Lung microvascular endothelial cell (primary cell): ENCODE measurements at places on chromosomes 1 and 21. TPM values are rescaled to one million over a fixed set of nuclear protein-coding genes. Genes with fewer than 3 reads are reported as not detected.

Gene VWA1
- 2.2 and 5.0 TPM in 2 replicates for total RNA-seq

- DNase-seq: no peak
Measured at GRCh38 chr1:185014941-185015340, 30.4 kb upstream of the RNF2 start.

DNA sequence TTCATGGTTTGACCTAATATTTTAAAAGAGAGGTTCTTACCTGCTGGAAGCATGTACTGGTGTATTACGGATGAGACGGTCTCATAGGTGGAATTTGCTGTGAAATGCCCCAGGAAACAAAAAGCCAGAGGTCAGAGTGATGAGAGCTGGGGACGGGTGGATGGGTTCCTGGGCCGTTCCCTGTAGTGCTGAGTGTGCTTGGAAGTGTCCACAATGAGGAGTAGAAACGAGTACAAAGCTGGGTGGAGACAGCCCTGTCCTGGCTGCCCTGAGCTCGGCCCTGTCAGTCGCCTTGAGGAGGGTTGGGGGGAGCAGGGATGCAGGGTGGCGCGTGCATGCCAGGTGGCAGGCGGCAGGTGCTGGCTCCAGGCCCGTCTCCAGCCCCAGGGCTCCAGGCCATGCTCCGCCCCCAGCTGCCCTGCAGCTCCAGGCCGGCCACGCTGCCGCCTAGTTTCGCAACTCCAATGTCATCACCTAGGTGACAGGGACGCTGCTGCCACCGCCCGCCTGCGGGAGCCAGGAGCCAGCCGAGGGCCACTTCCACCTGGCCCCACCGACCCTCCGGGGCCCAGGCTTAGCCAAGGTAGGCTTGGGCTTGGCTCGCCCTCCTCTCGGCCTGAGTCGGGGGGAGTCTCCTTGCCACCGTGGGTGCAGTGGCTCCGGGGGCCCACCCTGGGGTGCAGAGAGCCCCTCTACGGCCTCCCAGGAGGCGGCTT is 16.4 kb downstream of the TP73 start:
- DNase-seq: peak; percentile 84

GRCh38 chr1:86461482-86461881 is 7.2 kb upstream of the CLCA1 start:
- DNase-seq: no peak

DNA sequence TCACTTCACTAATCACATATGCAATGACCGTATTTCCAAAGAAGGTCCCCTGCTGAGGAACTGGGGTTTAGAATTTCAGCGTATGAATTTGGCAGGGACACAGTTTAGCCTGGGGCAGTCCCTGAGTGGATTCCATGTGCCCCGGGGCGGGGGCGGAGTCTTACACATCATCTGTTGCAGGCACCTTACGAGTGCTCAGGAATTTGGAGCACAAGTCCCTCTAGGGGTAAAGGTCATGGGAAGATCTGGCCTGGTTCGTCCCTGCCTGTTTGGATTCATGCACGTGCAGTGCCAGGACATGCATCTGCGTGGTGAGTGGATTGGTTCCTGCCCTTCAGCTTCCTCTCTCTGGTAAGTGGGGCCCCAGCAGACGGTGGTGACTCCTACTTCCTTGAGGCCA is 208.3 kb upstream of the C1orf174 start:
- no peak for DNase-seq

GRCh38 chr1:7104339-7104738 is 319.1 kb downstream of the CAMTA1 start:
- no peak for DNase-seq

Gene SIKE1
- total RNA-seq: 32.9 and 40.7 TPM in 2 replicates

Gene CYP4X1
- 0.87 and 5.0 TPM in 2 replicates for total RNA-seq

DNA sequence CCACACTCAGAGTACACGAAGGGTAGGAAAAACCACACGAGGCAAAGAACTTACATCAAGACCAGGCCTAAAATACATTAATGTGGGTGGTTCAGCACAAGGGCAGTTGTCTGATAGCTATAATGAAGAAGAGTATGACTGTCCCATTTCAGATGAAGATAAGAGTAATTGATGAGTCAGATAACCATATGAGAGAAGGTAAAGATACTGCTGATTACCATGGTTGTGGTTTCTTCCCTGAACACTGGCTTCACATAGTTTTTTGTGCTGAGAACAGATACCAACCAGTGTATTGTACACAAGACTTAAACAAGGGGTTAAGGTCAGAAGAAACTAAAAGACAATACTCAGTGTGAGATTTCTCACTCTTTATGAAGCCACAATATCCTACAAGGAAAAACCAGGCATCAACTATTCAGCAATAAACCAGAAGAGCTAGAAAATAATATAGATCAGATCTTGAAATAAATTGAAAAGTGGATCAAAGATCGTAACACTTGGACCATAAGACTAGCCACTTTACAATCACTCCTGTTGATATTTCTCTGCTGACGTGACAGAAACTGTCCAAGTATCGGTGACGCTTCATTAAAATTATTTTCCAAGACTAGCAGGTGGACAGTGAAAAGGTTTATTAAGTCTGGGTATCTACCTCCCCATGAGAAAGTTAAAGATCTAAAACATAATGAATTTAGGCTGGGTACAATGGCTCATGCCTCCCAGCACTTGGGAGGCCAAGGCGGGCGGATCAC is 28.6 kb downstream of the PUM1 start:
- no peak for DNase-seq

Gene LCE1F
- total RNA-seq: not detected in 2 replicates

Gene NTPCR
- 4.8 and 5.8 TPM in 2 replicates for total RNA-seq

- DNase-seq: no peak
Measured at GRCh38 chr1:21242846-21243245, 47.4 kb downstream of the ECE1 start.

- DNase-seq: no peak
Measured at GRCh38 chr1:157047062-157047410, 1.5 kb upstream of the ARHGEF11 start.

Gene CCDC181
- not detected in 2 replicates for total RNA-seq

DNA sequence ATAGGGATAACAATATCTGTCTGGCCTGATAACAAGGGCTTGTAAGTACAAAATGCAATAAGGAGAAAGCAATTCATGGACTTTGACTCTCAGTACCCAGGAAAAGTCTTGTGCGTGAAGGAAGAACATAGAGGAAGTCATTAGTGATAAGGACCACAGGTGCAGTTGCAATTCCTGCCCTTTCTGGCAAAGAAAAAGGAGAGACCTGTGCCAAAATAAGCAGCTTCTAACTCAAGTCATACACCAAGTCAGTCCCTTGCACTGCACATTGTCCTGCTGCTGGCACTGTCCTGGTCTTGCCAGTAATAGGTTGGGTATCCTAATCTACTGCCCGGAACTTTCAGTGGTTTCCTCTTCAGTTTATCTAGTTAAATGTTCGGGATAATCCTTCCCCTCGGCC is 14.8 kb upstream of the SOD1 start:
- no peak for DNase-seq

GRCh38 chr1:154524881-154525280 is 22.7 kb upstream of the SHE start:
- DNase-seq: peak; percentile 21

DNA sequence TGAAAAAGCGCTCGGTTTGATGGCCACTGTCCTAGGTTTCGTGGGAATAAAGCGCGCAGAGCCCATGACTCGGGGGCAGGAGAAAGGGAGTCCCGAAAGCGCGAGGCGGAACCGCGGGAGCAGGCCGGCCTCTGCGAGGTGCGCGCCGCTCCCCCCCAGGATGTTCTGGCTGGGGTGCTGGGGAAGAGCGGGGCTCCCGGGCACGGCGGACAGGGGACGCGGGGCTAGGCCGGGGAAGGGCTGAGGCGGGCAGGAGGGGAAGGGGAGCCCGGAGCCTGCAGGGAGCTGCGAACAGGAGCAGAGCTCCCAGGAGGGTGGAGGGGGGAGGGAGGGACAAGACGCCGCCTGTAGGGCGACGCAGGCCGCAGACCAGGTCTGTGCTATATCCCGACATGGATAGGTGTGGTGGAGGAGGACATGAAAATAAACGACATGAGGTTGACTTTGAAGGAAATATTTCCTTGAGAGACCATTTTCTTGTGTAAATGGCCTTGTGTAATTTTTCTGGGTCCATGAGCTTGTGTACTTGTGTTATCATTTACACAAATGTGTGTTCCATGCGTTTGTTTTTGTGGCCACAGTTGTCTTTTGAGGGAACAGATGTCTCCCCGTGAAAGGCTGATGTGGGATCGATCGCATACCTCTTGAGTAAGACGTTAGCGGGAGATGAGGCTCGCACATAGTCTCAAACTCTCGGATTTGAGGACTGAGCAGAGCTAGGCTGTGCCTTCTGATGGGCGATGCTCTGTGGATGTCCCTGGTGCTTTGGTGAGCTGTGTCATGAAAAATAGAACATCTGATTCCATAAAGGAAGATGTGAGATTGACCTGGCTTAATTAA is 1.3 kb downstream of the PCNT start:
- peak; percentile 67 for DNase-seq

- no peak for DNase-seq
Measured at GRCh38 chr1:160577671-160578070, 1.6 kb downstream of the CD84 start.

Gene PRR9
- not detected in 2 replicates for total RNA-seq

- no peak for DNase-seq
Measured at GRCh38 chr1:209038316-209038715, 545.2 kb upstream of the CAMK1G start.

Gene SH2D2A
- under 0.01 TPM in 1 of 2 replicates, not detected in the other for total RNA-seq

DNA sequence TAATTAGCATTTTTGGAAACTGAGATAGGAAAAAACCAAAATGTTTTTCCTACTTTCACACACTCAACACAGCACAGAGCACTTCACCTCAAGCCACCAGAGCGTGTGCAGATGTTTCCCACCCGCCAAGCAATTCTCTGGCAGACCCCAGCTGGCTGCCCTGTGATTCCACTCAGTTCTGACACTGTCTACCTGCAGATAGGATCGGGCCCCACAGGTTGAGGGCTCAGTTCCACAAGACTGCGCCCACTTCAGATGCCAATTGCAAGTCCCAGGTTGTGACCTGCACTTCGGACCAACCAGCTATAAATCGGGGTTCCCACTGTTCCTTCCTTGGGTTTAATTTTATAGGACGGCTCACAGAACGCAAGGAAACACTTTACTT is 9.9 kb downstream of the KIAA1614 start:
- DNase-seq: no peak

Gene NBPF1
- 20.2 and 20.7 TPM in 2 replicates for total RNA-seq

DNA sequence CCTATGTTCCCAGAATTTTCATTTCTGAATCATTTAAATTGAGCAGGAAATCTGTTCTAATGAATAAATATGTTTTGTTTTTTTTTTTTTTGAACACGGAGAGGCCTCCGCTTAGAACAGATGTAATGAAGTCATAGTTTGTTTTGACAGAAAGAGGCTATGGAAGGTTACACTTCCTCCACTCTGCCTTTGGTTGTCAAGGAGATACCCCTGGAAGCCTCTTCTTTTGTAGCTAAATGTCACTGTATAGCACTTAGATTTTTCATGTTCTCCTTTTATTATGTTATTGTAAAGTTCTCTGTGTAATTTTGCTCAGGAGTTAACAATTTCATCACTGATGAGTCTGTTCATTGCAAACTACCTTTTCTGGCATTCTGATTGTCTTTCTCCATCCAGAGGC is 22.7 kb upstream of the GNG12 start:
- peak; percentile 87 for DNase-seq

GRCh38 chr1:113390871-113391648 is 745 bp downstream of the MAGI3 start:
- peak; percentile 35 for DNase-seq

DNA sequence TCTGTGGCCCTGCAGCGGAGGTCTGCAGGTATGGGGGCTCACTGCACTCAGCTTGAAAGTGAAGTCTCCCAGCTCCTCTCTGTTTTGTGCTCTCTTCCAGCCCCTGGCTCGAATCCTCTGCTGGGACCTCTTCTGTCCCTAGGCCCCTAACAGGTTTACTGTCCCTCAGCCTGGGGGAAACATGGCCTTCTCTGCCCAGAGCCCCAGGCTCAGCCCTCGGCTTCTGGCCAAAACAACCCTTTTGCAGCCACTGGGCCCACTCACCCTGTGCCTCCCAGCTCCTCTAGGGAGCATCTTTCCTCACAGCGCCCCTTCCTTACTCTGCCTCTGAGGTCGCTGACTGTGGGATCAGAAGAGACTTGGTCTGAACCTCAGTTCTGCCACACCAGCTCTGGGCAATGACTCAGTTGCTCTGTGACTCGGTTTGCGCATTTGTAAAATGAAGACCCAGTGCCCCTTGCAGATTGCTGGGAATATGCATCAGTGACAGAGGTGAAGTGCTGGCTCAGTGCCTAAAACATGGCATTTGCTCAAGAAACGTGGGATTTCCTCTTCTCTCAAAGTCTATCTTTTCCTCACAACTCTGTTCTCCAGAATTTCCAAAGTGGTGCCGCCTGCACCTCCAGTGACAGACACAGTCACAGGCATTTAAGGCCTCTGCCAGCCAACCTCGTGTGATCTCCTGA is 26.5 kb upstream of the TENT5C start:
- no peak for DNase-seq

Gene LIN9
- 3.0 and 3.7 TPM in 2 replicates for total RNA-seq

DNA sequence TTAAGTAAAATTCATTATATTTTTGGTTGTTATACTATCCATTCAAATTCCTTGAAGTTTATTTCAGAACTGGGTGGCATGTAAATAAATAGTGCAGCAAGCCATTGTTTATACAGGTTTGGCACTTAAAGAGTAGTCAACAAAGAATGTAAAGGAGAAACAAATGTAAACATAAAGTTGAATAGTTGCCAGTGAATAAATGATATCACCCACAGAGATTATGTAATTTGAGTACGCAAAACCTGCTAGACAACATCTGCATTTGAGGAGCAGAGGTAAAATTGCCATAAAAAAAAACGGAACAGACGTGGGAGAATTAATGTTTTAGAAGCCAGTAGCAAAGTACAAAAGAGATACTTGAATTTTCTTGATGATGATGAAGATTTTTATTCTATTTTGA is 111.6 kb downstream of the ADGRL2 start:
- DNase-seq: no peak

GRCh38 chr1:168979276-168979675 is 127.2 kb upstream of the ATP1B1 start:
- DNase-seq: no peak

Gene OVAAL
- total RNA-seq: not detected in 2 replicates

- no peak for DNase-seq
Measured at GRCh38 chr1:186905561-186905960, 76.8 kb downstream of the PLA2G4A start.

GRCh38 chr1:220767312-220768125 is 19.2 kb upstream of the MTARC1 start:
- no peak for DNase-seq

GRCh38 chr1:74065081-74065480 is 132.9 kb downstream of the LRRIQ3 start:
- no peak for DNase-seq

DNA sequence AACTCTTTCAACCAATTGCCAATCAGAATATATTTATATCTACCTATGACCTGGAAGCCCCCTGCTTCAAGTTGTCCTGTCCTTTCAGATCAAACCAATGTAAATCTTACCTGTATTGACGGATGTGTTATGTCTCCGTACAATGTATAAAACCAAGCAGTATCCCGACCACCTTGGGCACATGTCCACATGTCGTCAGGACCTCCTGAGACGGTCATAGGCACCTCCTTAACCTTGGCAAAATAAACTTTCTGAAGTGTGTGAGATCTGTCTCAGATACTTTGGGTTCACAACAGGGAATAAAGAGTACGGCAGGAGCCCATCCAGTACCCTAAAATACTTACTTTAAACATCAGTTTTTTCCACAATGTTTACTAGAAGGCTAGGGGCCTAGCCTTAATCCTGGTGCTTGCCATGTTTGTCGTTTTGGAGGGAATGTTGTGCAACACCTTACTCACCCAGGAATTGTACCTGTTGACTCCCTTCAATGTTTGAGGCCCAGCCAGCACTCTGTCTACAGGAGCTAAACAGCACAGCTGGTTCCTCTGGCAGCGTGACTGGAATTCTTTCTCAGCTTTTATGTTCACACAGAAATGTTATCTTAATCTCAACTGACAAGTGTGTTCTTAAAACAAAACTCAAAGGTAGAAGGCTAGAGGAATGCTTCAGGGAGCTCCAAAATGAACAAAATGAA is 90.8 kb upstream of the USP25 start:
- no peak for DNase-seq
